ENCODE measurements at places on chromosomes 12 and 14.

- DNase-seq: no peak
Measured at GRCh38 chr14:45249856-45250575, 3.0 kb downstream of the MIS18BP1 start.

- DNase-seq: no peak
Measured at GRCh38 chr12:128803788-128804187, 20.0 kb downstream of the SLC15A4 start.

DNA sequence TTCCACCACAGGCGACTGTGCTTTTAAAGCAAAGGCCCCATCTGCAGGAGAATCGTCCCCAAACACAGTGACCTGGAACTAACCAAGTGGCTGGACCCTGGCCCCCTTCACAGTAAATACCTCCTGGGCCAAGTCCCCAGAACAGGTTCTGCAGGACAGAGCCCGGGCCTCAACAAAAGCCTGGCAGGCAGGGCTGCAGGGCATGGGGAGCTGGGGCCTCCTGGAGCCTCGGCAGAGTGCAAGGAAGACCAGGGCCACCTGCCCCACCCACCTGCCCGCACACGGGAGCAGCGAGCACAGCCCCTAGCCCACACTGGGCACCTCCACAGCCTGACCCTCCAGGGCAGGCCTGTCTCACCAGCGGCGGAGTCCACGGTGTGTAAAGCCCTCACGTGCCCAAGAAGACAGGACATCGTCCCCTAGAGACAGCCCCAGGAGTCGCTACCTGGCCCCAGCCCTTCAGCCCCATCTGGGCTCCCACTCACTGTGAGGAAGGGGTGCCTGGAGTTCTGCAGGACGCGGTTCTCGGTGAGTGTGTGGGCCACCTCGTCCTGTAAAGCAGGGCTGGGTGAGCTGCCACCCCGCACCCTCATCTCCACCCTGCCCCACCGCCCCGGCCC is 21.0 kb downstream of the AKT1 start:
- DNase-seq: no peak

- no peak for DNase-seq
Measured at GRCh38 chr12:112408621-112409020, 784 bp downstream of the RPL6 start.

GRCh38 chr12:66624806-66625205 is 54.1 kb downstream of the GRIP1 start:
- no peak for DNase-seq

DNA sequence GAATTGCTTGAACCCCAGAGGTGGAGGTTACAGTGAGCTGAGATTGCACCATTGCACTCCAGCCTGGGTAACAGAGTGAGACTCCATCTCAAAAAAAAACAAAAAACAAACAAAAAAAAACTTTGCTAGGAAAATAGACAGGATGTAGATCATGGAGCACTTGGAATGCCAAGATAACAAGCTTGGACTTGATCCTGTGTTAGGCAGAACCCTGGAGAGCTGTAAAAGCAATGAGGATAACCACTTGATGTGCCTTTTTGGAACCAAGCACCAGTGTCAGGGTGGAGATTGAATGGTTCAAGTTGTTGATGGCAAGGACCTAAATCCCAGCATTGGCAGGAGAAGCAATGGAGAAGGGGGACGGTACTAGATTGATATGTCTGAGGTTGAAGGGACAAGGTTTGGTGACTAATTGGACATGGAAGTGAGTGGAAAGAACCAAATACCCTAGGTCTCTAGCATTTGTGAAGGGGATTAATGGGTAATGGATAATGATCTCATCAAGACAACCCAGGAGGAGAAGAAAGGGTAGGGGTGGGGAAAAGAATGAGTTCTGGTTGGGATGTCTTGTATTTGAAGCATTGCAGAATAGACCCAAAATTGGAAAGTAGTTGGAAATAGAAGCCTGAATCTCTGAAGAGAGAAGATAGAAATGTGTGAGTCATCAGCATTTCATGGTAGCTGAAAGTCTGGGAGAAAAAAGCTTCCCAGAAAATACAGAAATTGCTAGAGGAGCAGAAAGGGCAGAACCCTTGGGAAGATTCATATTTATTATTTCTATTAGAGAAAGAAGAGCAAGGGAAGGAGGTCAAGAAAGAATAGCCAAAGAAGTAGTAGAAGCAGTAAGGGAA is 176.7 kb downstream of the NUAK1 start:
- no peak for DNase-seq

DNA sequence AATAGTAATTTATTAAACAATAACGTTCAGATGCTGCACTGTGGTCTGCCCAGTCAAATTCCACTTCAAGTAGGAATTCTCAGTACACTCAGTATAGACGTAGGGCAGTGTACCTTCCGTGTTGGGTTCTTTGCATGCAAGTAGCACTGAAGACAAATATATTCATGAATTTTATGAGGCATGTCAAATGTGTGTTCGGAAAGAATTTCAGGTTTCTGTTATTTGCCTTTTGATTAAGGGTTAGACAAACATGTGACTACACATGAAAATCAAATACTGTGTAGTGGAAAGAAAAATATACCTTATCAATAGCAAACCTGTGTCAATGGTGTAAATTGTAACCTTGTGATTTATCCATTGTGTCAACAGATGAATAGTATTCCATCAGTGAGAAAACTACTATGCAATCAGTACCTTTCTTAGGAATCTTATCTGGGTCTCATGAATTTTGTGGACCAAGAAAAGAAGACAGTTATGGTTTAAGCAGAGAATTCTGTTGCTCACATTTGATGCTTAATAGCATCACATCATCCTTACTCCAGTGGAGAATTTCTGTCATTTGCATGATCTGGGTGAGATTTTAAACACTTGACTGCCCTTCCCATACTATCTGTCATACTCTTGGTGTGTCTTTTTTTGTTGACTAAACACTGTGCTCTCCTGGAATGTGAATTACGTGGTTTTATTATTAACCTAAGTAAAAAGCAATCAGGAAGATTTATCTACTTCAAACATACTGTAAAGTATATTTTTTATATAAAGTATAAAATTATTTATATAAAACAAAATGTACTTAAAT is 13.3 kb downstream of the TMEM260 start:
- DNase-seq: no peak
